ENCODE measurements at places on chromosomes 3 and 15.
A peak's percentile ranks its signal among the peaks of the same experiment; 100 is the strongest.

GRCh38 chr3:66407611-66408218, 93.1 kb downstream of the LRIG1 start:
- DNase-seq, result peak; percentile 3

DNA sequence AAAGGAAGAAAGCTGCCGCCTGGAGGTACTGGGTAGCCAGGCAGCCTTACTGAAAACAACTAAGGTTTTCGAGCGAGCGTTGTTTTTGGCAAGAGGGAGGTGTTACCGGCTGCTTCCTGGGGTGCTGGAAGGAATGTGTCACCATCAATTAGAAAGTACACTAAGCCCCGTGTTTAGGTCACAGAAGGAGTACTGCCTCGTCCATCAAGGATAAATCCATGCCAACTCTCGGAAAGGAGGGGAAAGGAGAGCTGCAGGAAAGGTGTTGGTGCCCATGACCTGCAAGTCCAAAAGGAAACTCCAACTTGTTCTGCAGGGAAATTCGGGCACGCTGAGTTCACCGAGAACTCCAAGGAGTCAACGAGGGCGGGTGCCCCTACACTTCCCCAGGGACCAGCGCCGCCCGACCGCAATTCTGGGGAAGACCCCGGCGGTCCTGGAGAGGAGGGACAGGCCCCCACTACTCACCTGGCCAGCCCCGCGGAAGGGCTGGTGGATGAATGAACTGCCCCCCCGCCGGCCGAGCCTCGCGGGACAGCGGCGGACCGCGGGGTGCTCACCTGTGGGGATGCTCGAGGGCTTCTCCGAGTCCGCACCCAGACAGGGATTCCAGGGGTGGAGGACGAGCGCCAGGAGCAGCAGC, 542 bp downstream of the PLOD2 start:
- peak; percentile 64 for DNase-seq

- no peak for DNase-seq
Measured at GRCh38 chr3:161403251-161403650, 31.9 kb upstream of the SPTSSB start.

DNA sequence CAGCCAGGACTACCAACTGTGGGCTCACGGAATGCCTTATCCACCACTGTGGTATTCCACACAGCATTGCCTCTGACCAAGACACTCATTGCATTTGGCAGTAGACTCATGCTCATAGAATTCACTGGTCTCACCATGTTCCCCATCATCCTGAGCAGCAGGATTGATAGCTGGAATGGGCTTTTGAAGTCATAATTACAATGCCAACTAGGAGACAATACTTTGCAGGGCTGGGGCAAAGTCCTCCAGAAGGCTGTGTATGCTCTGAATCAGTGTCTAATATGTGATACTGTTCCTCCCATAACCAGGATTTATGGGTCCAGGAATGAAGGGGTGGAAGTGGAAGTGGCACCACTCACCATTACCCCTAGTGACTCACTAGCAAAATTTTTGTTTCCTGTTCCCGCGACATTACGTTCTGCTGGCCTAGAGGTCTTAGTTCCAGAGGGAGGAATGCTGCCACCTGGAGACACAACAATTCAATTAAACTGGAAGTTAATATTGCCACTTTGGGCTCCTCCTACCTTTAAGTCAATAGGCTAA, 58.6 kb upstream of the CCDC80 start:
- peak; percentile 7 for DNase-seq

DNA sequence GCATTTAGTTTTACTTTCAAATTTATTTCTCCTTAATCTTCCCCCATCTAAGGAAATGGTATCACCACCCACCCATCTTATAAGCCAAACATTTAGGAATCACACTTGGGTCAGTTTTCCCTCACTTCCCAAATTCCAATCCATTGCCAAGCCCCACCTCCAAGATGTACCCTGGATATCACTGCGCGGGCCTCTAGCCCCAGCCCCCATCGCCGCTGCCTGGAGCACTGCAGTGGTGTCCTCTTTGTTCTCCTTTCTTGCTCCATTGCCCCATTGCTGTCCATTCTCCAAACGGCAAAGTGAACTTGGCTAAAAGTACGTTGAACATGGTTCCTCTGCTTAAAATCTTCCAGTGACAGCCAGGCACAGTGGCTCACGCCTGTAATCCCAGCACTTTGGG, 267.8 kb downstream of the SHOX2 start:
- no peak for DNase-seq

- DNase-seq, result no peak
Measured at GRCh38 chr3:46221938-46222337, 13.8 kb upstream of the CCR1 start.

DNA sequence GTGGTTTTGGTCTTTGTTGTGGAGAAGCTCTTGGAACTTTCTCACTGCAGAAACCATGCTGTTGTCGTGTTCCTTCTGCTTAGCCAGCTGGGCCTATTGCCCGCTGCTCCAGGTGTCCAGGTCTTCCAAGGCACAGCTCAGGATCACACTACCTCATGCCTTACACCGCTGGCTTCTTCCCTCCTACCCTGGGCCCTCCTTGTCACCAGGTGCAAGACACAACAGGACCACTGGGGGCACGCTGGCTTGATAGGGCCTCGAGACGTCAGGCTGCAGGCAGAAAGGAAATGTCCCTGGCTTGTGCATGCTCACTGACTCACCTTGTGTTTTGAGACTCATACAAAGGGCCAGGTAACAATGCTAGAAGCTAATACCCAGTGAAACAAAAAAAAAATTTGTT, 32.3 kb downstream of the PAQR9 start:
- no peak for DNase-seq

DNA sequence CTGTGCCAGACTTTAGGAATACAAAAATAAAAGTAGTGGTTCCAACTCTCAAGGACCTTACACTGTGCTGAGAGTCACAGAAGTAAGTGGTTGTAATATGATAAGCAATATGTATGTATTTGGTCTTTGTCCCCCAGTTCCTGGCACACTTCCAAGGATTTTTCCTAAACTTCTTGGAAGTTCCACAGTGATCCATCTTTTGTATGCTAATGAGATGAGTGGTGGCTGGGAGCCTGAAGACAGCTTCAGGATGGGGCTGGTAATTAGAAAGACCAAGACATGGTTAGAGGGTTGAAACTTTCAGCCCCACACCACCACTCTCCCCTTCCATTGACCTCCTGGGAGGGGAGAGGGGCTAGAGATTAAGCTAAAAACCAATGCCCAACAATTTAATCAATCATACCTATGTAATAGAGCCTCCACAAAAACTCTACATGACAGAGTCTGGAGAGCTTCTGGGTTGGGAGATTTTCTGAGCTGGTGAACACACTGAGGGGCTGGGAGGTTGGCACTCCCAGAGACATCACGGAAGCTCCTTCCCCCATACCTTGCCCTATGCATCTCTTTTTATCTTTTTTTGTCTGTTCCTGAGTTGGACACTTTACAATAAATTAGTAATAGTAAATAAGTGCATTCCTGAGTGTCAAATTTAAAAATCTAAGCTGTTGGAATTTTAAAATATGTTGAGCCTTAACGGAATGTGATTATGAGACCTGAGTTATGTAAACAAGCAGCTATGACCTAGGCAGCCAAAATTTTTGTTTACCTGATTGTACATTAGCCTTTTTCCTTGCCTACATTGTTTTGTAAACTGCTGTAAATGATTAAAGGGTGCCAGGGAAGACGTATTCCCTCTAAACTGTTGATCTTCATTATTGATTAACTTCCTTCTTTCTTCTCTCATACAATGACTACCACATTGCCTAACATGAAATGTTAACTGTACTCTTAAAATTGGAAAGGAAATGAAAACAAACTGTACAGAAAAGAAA, 24.3 kb downstream of the CD200R1L start:
- DNase-seq, result no peak

- DNase-seq, result no peak
Measured at GRCh38 chr15:91032919-91033803, 10.8 kb upstream of the VPS33B start.

DNA sequence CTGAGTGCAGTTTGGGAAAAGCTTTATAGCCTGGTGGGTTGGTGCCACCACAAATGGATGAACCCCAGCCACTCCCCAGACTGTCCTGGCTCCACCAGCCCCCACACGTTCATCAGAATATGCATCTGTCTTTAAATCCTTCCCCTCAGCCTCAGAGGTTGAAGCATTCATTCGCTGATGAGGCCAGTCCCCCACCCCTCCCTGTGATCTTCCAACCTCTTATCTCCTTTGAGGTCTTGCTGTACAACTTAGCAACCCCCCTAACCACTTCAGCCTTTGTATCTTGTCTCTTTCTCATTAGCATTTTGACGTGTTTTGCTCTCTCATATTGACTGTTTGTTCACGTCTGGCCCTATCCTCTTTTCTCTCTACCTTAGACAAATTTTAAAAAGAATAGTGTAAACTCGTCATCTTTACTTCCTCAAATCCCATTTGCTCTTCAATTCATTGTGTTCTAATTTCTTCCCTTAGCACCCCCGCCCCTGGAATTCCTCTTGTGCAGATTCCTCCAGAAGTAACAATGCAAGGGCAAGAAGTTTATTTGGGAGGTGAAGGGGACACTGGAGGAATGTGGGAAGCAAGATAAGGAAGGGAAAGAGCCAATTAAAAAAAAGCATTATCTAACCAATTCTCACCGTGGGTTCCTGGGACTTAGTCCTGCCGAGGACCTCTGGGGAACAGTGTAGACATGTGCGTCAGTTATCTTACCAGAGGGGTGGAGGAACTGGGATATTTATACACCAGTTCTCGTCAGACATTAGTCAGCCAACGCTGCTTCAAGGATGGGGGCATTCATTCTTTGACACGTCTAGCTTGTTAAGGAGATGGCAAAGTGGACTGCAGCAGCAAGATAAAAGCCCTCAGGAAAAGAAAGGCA, 38.6 kb downstream of the MOBP start:
- no peak for DNase-seq

DNA sequence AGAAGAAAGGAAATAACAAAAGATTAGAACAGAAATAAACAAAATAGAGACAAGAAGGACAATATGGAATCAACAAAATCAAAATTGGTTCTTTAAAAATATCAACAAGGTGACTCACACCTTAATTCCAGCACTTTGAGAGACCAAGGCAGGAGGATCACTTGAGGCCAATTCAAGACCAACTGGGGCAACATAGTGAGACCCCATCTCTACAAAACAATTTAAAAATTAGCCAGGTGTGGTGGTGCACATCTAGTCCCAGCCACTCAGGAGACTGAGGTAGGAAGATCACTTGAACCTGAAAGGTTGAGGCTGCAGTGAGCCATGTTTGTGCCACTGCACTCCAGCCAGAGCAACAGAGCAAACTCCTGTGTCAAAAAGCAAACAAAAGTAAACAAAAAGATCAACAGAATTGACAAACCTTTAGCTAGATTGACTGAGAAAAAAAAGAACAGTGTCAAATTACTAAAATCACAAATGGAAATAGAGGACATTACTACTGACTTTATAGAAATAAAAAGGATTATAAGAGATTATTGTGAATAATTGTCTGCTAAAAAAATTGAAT, 190.7 kb upstream of the CGNL1 start:
- DNase-seq, result no peak

- DNase-seq, result no peak
Measured at GRCh38 chr3:13372656-13373055, 47.5 kb downstream of the NUP210 start.

GRCh38 chr3:77601823-77602415, 562.0 kb downstream of the ROBO2 start:
- DNase-seq, result no peak

- no peak for DNase-seq
Measured at GRCh38 chr3:173957646-173958045, 560.1 kb downstream of the NLGN1 start.

- no peak for DNase-seq
Measured at GRCh38 chr3:63937661-63938651, 25.8 kb upstream of the SCAANT1 start.

GRCh38 chr3:150721285-150722130, 17.8 kb upstream of the ERICH6 start:
- DNase-seq, result peak; percentile 75

DNA sequence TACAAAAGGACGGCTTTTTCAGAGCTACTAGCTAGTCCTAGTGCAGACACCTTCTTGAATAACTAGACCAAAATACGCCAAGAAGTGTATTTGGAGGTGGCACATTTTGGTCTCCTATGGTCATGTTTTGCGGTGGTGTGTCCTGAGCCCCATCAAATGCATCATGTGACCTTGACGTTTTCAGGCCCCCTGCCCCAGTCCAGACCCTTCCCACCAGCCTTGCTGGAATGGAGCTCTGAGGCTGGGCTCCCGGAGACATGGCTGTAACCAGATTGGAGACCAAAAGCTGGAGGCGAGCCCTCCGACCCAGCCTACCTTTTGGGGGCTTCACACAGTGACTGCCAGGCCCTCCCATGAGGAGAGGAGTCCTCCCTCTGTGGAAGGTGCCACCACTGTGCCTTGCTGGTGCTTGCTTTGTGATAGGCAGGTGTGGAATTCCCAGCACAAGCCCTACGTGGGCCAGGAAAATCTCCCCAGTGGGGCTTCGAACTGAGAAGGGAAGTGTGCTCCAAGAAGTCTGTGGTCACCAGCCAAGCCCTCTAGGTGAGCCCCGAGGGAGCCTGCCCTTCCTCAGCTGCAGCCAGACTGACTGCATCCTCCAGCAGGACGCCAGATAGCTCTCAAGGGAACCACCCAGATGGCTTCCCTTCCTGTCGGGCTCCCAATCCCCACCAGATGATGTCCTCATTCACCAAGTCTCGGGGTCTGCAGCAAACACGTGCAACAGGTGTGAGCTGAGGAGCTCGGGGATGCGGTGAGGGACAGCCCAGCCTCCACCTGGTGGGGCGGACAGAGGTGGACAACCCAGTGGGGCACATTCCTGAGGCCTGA, 126.2 kb downstream of the ASB7 start:
- DNase-seq, result no peak

DNA sequence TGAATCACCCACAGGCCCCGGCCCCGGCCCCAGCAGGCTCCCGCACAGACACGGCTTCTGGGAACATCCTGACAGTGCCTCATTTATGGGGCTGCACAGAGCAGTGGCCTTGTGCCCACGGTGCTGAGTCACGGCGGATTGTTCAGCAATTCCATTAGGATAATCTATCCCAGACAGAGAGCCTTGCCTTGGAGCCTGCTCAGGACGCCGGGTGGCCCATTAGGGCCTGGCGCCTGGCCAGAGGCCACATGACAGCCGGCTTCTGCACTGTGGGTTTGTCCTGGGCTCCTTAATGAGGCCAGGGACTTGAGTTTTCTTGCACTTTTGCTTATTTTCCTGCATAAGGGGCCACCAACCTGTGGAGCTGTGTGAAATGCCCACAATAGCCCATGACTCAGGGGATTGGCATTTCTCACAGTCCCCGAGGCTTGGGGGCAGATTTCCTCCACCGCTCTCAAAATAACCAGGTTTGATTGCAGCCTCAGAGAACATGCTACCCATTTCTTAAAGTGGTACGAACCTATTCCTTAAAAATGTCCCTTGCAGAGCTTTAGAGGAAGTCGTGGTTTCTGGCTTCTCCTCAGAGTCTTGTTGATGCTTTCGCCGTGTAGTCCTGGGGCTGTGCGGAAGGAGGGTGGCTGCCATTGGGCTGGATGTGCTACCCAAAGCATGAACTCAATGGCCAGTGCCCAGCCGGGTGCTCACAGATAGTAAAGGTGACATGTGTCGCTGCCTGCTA, 19.0 kb downstream of the SYNM start:
- peak; percentile 94 for DNase-seq

- DNase-seq, result no peak
Measured at GRCh38 chr3:52311576-52312119, 4.5 kb upstream of the DNAH1 start.

Measured in SW 1271 (cell line).